Midbrain (tissue), 1 donor: ENCODE measurements at places on chromosomes 11 and 22.
A peak's percentile ranks its signal among the peaks of the same experiment; 100 is the strongest.

GRCh38 chr22:35955546-35955945, 73.1 kb downstream of the RBFOX2 start:
- no peak for DNase-seq

DNA sequence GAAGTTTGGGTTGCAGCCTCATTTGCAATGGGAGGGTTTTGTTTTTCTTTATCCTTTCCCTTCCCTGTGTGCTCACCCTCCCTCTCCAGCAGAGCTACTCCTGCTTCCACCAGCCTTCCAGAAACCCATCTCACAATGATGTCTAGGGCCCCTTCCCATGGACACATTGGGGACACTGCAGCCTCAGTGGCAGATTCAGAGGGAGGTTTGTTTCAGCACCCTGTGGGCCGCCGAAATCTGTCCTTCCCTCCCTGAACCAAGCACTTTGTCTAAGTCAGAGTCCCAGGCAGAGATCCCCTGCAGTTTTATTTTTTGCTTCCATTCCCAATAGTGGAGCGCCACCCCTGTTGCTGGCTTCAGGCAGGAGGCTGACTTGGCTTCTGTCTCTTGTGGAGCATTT, 8.6 kb upstream of the SYNGR1 start:
- no peak for DNase-seq

GRCh38 chr11:36105743-36106581, 162.1 kb downstream of the LDLRAD3 start:
- DNase-seq: no peak

GRCh38 chr11:66073669-66074068, 3.6 kb downstream of the PACS1 start:
- no peak for DNase-seq

- DNase-seq: no peak
Observed at GRCh38 chr22:19703869-19704268, 10.4 kb upstream of the SEPTIN5 start.

GRCh38 chr11:37914859-37915258, 1316.8 kb upstream of the RAG2 start:
- no peak for DNase-seq

DNA sequence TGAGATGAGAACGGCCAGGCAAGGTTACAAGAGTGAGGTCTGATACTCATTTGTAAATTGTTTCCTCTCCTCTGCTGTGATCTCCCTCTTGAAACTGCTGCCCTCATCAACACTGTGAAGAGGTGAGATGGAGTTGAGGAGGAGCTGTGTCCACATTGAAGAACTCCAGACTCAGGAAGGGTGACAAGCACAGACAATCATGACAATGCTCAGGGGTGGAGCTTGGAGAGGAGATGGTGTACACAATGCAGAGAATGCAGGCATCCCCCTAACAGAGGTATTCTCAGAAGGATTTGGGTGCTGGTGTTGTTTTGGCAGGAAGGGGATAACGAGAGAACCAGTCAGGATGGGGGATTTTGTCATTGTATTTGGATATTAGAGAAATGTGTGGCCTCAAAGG, 21.5 kb upstream of the MMP7 start:
- no peak for DNase-seq

DNA sequence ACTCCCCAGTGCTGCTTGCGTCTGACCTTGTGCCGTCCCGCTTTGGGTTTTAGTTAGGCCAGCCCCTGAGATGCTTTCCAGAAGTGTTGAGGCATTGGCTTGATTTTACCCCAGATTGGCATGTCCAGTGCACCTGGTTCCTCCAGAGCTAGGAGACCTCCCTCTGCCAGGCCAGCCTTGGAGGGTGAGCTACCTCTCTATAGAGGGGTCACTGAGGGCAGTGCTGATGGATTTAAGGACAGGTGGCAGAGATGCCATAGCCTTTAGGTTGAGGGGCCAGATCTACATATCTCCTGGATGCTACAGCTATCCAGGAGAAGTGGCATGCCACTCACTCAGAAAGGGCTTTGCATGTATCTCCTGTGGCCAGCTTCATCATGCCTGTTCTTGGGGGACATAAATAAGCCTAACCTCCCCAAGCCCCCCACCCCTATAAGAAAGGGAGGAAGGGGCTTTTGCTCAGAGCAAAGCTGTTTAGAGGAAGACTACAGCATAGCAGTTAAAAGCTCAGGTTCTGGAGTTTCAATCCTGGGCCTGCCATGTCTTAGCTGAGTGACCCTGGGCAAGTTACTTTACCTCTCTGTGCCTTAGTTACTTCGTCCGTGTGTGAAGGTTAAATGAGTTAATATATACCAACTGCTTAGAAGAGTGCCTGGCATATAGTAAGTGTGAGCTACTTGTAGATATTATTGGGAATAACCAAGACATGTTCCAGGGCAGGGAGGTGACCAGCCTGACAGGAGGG, 6.4 kb downstream of the UBE2L3 start:
- DNase-seq: no peak

- DNase-seq: no peak
Observed at GRCh38 chr11:72349616-72350218, 84.6 kb downstream of the CLPB start.

DNA sequence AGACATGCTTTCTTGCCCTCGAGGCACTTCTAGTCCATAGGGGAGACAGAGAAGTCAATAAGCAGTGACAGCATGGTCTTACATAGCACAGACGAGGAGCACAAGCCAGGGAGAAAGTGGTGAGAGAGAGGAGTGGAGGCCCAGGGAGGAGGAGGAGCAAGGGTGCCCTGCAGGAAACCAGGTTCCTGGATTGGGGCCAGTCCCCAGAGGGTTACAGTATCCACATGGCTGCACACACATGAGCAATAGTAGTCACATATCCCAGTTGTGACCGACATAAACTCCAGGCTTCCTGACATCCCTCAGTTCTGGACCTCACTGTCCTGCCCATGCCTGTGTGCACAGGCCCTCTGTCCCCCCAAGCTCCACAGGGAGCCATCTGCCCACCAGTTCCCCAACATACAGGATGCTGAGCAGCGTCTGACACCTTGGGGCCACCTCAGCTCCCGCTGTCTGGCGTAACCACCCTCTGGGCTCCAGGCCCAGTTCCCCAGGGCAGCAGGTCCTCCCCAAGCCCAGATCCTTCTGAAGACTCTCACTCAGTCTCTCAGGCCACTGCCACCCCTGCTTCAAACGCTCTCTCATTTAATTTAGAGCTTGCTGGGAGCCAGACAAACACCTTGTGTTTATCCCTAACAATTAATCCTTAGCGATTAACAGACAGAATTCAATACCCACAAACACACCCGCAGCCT, 53.7 kb downstream of the DSCAML1 start:
- no peak for DNase-seq

DNA sequence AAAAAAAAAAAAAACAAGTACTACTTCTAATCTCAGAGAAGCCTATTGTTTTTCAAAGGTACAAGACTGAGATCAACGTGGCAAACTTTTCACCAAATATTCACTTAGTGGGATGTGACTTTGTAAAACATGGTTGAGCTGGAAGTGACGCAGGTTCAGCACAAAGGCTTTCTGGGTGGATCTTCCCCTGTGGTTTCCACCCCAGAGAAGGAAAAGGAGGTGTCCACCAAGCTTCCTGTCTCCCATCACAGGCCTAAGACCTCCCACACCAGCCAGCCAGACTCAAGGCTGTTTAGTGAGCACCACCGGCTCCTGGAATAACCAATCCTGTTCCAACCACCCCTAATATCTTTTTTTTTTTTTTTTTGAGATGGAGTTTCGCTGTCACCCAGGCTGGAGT, 5.7 kb downstream of the TMEM184B start:
- no peak for DNase-seq

DNA sequence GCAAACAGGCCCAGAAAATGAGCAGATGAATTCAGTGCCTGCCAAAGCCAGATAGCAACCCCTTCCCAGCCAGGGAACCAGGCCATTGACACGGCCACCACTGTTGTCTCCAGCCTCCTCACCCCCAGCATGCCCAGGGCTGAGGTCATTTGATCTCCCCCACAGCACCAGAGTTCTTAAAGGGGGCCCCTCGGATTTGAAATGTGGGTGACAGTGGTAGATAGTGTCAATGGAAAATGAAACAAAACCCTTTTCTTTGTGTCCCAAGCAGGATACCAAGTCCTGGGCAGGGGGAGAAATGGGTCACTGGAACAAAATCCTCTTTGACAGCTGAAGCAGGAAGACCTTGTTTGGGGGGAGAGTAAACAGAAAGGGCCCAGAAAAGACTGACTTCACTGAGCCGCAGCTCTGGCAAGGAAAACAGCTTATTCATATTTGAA, 14.3 kb upstream of the ACCSL start:
- DNase-seq: peak; percentile 86

DNA sequence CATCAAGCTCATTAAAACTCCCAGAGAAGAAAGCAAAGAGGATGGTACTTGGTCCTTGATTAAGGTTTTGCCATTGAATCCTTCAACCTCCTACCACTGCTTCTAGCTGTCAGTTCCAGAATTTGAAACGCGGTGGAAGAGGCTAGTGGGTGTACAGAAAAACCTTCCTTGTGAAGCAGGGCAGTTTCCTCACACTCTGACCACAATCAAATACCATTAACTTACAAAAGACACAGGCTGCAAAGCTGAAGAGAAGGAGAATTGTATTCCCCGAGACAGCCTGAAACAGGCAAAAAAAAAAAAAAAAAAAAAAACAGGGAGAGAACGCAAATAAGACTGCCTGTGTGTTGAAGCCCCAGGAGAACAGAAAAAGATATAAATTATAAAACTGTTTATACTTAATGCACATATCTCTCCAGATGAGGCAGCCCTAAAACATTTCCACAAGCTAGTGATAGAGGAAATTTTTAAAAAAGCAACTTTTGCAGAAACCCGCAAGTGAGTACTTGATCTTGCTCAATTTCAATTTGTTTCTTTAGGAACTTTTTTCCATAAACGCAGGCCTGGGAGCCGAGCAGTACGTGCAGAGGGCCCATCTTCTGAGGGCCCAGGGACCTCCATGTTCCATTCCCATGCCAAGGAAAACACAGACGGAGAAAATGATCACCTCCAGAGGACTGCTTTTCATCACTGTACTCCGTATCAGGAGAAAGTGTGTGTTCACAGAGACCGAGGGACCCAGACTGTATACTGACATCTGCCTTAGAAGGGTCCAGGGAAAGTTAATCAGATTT, 218.7 kb upstream of the BLID start:
- DNase-seq: no peak

- DNase-seq: no peak
Observed at GRCh38 chr11:6040874-6041273, 10.3 kb upstream of the OR56A1 start.

- peak; percentile 4 for DNase-seq
Observed at GRCh38 chr11:18013790-18014507, 1.1 kb upstream of the SERGEF start.

- DNase-seq: peak; percentile 0
Observed at GRCh38 chr11:12592283-12592682, 81.9 kb upstream of the TEAD1 start.

DNA sequence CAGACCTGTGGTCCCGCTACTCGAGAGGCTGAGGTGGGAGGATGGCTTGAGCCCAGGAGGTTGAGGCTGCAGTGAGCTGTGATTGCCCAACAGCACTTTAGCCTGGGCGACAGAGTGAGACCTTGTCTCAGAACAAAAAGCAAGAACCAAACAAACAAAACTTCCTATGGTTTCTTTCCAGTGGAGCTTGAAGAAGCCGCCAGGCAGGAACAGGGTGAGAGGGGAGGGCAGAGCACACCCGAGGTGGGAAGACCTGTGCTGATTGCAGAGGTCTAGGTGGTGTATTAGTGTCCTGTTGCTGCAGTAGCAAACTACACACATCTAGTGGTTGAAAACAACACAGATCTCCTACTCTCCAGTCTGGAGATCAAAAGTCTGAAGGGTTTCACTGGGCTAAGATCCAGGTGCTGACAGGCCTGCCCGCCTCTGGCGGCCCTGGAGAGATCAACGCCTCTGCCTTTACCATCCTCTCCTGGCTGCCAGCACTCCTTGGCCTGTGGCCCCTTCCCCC, 10.5 kb downstream of the ARHGEF17 start:
- DNase-seq: no peak

DNA sequence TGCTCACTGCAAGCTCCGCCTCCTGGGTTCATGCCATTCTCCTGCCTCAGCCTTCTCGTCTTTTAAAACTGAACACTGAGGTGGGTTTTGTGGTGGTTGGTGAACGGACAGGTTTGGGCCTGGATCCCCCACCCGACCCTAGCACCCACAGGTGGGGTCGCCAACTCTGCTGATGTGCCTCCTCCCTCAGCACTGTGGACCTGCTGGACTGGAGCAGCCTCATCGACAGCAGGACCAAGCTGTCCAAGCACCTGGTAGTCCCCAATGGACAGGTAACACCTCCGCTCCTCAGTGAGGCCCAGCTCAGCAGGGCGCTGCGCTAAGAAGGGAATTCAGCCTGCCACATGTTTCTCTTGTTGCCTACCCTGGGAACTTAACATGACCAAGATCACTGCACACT, 15.2 kb downstream of the DGCR6L start:
- no peak for DNase-seq

- peak; percentile 52 for DNase-seq
Observed at GRCh38 chr11:131932584-131933325, 562.3 kb downstream of the NTM start.

DNA sequence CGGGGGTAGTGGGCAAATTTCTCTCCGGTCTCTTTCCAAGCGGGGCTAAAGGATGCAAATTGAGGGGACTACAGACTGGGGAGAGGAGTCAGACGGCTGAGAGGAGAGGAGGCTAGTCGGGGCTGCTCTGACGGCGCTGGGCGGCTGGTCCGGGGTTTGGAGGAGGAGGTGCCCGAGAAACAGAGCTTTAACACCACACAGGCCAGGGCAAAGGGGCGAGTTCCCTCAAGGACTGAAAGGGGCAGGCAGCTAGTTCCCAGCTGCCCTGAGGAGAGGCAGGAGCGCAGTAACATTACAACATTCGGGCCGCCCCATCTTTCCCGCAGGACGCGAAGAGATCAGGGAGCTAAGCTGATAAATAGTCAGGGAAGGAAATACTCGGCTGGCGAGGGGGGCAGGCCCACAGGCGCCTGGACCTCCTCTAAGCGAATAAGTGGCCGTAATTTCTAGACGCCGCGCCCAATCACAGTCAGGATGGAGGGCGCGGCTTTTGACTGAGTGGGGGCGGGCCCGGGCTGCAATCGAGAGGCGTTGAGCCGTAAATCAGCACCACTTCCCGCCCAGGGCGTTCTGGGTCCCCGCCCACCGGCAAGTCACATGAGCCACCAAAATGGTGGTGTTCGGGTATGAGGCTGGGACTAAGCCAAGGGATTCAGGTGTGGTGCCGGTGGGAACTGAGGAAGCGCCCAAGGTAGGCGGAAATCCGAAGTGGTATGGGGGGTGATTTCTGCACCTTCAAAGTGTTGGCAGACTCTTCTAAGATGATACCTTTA, at the start of gene TMEM126B:
Gene TMEM126B, plus strand, starts transcription at position 596 of the 773 bp plus-strand sequence. Its CDS starts 15 bp downstream, at position 611.
- peak; percentile 99 for DNase-seq

DNA sequence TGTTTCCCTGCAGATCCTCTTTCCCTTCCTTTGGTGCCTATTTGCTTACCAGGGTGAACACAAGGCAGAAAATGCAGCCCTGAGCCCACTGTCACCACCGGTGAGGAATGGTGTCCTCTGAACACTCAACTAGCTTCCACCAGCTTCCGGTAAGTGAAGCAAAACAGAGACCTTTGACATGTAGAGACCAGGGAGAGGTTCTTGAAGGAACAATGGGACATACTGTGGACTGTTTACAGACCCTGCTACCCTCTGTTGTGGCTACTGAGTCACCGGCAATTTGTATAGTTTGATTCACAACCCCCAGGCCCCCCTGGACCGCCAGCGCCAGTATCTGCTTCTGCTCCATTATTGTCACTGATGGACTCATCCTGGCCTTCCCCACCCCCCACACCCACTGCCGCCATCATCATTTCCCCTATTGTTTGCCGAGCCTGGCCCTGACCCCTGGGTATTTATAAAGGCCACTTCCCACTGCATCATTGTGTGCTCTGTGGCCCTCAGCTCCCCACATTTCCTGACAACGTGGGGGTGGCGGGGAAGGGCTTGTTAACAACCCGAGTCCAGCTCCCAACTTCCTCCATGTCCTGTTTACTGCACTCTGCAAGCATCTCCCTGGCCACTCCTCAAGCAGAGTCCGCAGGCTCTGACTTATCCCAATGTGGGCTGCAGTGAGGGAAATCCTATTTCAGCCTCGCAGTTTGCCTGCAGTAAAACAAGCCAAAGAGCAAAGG, 252.9 kb downstream of the ETS1 start:
- DNase-seq: no peak
